Neural progenitor cell (in vitro differentiated cells): ENCODE measurements at places on chromosomes 3 and 15. TPM values are rescaled to one million over a fixed set of nuclear protein-coding genes. Genes with fewer than 3 reads are reported as not detected.

KLHL40 gene
- not detected in 2 replicates for total RNA-seq

FSIP1 gene
- total RNA-seq: 2.1 and 2.5 TPM in 2 replicates

MEGF11 gene
- 0.06 and 1.5 TPM in 2 replicates for total RNA-seq

FOXB1 gene
- total RNA-seq: 7.3 and 9.6 TPM in 2 replicates

ITGA11 gene
- total RNA-seq: not detected in 2 replicates

MCTP2 gene
- total RNA-seq: 0.17 and 0.56 TPM in 2 replicates

CAV3 gene
- total RNA-seq: not detected in 2 replicates

TRH gene
- 0.19 TPM in 1 of 2 replicates, not detected in the other for total RNA-seq

WNT5A gene
- 3.3 and 5.5 TPM in 2 replicates for total RNA-seq

KBTBD12 gene
- 0.15 TPM in 1 of 2 replicates, not detected in the other for total RNA-seq

CLSTN2 gene
- total RNA-seq: 0.15 and 0.22 TPM in 2 replicates

DNA sequence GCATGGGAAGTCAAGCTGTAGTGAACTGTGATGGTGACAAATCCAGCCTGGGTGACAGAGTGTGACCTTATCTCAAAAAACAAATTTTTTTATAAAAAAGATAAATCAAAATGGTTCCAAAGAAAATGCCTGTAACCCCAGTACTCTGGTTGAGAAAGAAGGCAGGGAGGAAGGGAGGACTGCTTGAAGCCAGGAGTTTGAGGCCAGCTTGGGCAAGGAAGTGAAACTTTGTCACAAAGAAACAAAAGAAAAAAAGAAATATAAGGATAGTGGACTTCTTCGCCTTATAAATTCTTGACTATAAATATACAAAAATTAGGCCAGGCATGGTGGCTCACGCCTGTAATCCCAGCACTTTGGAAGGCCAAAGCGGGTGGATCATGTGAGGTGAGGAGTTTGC lies 34.1 kb downstream of the SMARCC1 start:
- no peak for DNase-seq

GRCh38 chr15:59401824-59402569 lies 29.3 kb upstream of the MYO1E start:
- no peak for DNase-seq

- no peak for DNase-seq
Observed at GRCh38 chr3:48222616-48223513, at the start of gene CAMP. CAMP (plus strand) TSS chr3:48223495; CDS start chr3:48223512, 17 bp downstream.

DNA sequence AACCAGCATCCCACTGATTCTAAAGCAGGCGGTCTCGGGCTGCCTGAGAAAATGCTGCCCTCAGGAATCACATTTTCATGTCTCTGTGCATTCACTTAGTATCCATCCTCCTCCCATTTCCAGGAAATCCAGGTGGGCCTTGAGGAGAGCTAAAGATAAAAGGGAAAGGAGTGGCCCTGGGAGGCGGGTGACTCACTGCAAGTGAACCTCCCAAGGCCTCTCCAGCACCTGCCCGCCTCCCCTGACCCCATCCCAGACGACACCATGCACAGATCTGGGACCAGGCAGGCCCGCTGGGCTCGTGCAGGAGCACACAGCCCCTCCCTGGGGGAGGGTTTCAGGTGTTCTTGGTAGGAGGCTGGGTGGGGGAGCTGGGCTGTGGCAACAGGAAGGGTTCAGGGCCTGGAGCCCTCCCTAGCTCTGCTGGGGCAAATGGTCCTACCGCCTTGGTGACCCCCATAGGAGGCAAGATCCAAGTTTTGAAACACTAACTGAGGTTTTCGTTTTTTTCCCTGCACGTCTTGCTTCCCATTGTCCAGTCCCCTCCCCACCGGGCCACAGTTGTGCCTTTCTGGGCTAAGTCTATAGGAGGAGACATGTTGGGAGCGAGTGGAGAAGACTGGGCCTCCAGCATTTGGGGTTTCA lies 22.2 kb downstream of the MELTF start:
- no peak for DNase-seq

GRCh38 chr3:187746059-187746441 lies 782 bp upstream of the BCL6 start:
- no peak for DNase-seq

DNA sequence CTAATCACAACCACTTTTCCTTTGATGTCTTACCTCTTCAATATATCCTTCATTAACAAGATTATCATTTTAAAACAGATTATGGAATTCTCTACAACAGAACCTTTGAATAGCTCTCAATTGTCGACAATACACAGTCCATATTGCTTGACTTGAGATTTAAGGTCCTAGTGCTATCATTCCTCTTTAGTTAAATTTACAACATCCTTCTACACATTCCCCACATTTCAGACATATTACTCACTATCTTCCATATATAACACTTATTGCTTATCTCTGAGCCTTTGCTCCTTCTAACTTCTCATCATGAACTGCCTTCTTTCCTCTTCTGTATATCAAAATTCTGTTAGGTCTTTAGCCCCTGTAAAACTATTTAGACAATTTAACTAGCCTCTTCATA lies 247.0 kb downstream of the STXBP5L start:
- DNase-seq: no peak

DNA sequence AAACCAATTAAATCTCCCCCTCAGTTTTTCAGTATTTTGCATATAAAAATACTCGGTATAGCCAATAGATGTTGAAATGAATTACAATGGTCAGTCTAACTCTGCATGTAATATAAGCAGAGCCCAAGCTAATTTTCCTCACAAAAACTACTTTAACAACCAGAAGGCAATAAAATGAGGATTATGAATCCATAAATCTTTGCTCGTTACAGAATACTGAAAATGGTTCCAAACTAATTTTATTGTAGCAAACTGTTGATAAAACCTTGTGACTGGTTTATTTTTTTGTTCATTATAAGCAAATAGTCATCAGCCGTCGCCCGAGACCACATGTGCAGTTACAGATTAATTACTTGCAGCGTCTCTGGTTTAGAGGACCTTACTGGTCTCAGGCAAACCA lies 183.2 kb downstream of the SSR3 start:
- DNase-seq: no peak

DNA sequence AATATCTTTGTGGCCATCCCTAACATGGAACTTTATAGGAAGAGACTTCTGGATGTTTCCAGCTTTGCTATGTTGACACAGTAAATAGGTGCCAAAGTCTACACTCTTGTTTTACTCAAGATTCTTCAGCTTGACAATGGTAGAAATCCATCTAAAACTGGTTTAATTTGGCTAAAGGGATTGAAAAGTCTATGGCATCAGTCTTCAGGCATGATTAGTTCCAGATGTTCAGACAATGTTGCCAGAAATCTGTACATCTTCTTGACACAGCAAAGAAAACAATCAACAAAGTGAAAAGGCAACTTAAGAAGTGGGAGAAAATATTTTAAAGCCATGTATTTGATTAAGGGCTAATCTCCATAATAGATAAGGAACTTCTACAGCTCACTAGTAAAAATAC lies 130.5 kb downstream of the LRRC3B start:
- no peak for DNase-seq

DNA sequence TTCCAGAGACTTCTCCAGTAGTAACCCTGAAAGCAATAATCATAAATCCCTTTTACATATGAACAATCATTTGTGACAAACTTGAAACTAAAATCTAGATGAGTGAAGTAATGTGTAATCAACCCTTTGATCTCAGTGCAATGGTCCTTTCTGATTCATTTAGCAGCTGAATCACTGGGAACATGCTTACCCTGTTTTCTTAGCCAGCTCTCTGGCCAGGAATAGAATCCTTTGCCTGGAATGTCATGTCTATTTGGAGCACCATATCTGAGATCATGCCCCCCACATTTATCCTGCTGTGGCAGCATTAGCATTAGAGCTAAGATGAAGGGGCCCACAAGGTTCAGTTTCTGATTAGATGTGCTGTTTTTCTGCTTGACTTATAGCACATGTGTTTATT lies 309.8 kb downstream of the OXSM start:
- DNase-seq: no peak

GRCh38 chr3:60343831-60344230 lies 907.4 kb downstream of the FHIT start:
- DNase-seq: no peak

DNA sequence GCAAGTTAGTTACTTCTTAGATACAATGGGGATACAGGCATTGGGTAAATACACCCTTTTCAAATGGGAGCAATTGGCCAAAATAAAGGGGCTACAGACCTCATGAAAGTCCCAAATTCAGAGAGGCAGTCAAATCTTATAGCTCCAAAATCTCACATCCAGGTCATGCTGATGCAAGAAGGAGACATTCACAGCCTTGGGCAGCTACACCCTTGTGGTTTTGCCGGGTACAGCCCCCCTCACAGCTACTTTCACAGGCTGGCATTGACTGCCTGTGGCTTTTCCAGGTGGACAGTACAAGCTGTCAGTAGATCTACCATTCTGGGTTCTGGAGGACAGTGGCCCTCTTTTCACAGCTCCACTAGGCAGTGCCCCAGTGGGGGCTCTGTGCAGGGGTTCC lies 17.5 kb upstream of the PLSCR1 start:
- DNase-seq: no peak

- DNase-seq: no peak
Observed at GRCh38 chr15:99467338-99467720, 98.5 kb upstream of the MEF2A start.

- no peak for DNase-seq
Observed at GRCh38 chr3:125119752-125120378, 64.1 kb upstream of the HEG1 start.

- DNase-seq: peak; percentile 76
Observed at GRCh38 chr3:69540706-69541581, 155.1 kb upstream of the FRMD4B start.

GRCh38 chr3:43686700-43687498 lies 3.8 kb upstream of the ABHD5 start:
- DNase-seq: no peak

GRCh38 chr3:44065311-44066094 lies 176.2 kb upstream of the TOPAZ1 start:
- DNase-seq: peak; percentile 56

DNA sequence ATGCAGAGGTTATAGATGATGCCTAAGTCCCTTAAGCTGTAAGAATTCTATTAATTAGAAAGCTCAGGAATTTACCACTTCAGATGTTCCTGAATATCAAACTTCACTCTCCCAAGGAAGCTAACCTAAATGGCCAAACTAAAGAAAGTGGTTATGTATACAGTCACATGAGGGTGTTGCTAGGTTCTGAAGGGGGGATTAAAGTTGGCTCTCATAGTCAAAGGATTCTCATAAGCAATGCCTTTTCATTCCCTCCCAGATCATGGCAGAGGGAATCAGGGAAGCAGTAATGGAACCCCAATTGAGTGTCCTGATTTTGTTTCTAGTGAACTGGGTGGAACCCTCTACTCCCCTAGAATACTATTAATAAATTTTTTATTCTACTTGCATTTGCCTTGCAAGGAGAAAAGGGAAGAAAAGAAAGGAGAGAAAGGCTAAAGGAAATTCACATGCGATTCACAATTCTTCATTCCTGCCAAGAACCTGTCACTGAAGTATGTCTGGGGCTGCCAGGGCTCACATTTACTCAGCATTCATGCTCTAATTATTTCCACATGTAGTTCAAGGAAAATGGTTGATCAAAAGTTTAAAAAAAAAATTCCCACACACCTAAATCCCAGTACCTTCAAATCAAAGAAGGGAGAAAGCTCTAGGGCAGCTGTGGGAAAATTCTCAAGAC lies 25.1 kb downstream of the FSTL1 start:
- DNase-seq: no peak

DNA sequence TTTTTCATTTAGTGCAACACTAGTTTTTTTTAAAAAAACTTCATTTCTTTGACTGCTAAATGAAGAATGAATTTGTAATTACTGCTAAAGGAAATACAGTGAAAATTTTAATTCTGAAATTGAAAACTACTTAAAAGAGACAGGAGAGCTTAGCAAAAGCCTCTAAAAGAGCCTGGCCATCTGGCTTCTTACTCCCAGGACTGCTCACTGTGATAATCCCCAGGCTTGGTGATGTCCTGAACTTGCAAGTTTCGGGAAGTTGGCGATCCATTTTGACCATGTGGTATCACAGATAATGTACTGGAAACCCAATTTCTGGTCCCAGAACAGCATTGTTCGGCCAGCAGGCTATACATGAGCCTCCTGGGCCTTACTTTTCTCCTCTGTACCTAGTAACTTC lies 292.1 kb downstream of the FGF12 start:
- DNase-seq: peak; percentile 28

GRCh38 chr15:32674681-32675080 lies 33.2 kb downstream of the SCG5 start:
- no peak for DNase-seq

- DNase-seq: no peak
Observed at GRCh38 chr15:95580121-95580520, 750.4 kb upstream of the NR2F2 start.

- no peak for DNase-seq
Observed at GRCh38 chr15:98416222-98416855, 232.0 kb upstream of the IGF1R start.

DNA sequence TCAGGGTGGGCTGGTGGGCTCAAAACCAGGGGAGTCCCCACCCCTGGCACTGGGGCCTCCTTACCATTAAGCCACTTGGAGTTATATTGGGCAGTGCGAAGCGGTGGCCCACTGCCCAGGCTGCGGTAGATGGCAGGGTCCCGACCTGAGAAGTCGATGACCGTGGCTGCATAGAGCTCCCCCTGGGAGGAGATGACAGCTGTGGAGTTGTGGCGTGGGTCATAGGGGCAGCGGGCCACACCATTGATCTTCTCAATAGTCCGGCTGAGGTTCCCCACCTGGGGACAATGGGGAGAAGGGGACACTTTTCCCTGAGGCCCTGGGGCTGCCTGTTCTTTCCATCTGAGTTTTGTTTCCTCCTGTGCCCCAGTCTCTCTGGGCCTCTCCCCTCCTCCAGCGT lies 99.8 kb downstream of the SEMA5B start:
- DNase-seq: no peak

DNA sequence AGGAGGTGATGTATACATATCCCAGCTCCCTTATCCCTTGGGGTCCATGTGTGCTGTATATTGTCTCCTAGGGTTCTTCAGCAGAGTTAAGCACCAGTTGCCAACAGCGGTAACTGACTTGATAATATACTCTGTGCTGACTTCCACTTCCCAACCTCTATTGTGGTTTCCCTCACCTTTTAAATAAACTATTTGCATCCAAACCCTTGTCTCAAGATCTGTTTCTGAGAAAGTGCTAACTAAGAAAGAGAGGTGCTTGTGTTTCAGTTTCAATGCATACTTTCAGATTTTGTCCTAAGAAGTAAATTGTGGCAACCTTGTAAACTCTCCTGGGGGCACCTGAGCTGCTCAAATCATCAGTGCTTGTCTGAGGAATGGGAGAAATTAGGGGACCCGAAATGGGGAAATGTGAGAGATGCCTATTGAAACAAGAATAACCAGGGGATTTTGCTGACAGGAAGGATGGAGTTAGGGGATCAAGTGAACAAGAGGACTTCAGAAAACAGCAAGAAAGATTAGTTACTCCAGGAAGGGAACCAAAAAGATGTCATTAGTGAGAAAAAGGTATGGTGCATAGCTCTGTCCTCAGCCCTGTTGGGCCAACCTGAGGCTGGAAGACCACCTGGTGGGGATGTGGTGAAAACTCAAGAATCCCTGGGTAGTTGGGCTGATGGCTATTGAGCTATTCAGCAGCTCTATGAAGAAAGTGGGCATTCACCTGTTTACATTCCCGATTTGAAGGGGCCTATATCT lies 50.9 kb upstream of the MRPL3 start:
- no peak for DNase-seq
